ENCODE measurements at places on chromosomes 4 and X. TPM values are rescaled to one million over a fixed set of nuclear protein-coding genes. Genes with fewer than 3 reads are reported as not detected.

DNA sequence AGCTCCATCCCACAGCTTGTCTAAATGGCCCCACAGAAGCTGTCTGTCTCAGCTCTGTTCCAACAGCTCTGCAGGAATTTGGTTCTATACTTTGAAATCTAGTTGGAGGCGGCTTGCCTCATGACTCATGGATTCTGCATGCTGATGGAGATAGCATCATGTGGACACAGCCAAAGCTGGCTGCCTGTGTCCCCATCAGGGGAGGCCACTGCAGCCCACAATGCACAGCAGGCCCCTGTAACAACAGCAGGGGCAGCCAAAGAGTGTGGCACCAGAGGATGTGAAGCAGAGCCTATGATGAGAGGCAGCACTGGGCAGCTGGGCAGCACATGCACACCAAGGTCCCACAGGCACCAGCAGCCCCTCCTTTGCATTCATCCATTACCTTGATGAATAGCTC lies 67.2 kb downstream of the DCAF12L1 start:
- H3K27ac ChIP-seq: no peak overlapping the region
- no peak overlapping the region for H3K4me3 ChIP-seq
- H3K27me3 ChIP-seq: no peaks in the 10 kb centered on the region
- H3K4me1 ChIP-seq: no peaks in the 10 kb centered on the region
- no peaks in the 10 kb centered on the region for H3K36me3 ChIP-seq
- DNase-seq: no peak

- no peak overlapping the region for H3K4me3 ChIP-seq
- no peaks in the 10 kb centered on the region for H3K4me1 ChIP-seq
- no peak overlapping the region for H3K27ac ChIP-seq
- H3K36me3 ChIP-seq: no peaks in the 10 kb centered on the region
Measured at GRCh38 chr4:18513861-18514260, 492.3 kb upstream of the LCORL start.

GRCh38 chr4:106065018-106065417 lies 169.7 kb downstream of the NPNT start:
- no peak overlapping the region for H3K27ac ChIP-seq
- no peak overlapping the region for H3K4me3 ChIP-seq
- DNase-seq: no peak
- no peaks in the 10 kb centered on the region for H3K36me3 ChIP-seq
- H3K4me1 ChIP-seq: no peaks in the 10 kb centered on the region

- H3K27me3 ChIP-seq: peaks cover 11% of the 10 kb centered on the region
- peak; percentile 16 for DNase-seq
- H3K27ac ChIP-seq: no peak overlapping the region
- no peaks in the 10 kb centered on the region for H3K36me3 ChIP-seq
- H3K4me1 ChIP-seq: no peaks in the 10 kb centered on the region
- no peak overlapping the region for H3K4me3 ChIP-seq
Measured at GRCh38 chrX:102832661-102833060, 104.4 kb upstream of the RAB40AL start.

- H3K27ac ChIP-seq: no peak overlapping the region
- DNase-seq: no peak
- H3K4me1 ChIP-seq: no peaks in the 10 kb centered on the region
- H3K36me3 ChIP-seq: no peaks in the 10 kb centered on the region
- no peaks in the 10 kb centered on the region for H3K27me3 ChIP-seq
Measured at GRCh38 chr4:174930895-174931294, 12.7 kb downstream of the ADAM29 start.

DNA sequence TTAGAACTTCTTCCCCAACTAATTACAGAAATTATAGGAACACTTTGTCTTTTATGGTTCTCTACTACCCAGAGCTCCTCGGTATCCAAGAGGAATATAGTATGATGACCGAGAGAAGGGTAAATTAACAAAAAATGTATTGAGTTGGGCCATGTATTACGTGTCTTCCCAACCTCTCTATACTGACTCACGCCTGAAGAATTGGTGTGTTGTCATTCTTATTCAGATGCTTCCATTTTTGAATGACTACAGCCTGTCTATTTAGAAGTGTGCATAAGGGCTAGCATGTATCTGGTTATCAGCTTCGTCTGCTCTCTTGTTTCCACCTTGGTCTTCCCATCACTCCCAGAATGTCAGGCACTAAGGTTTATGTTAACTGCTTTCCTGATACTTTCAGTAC lies 24.5 kb upstream of the SCD5 start:
- no peaks in the 10 kb centered on the region for H3K27me3 ChIP-seq
- no peak overlapping the region for H3K4me3 ChIP-seq
- DNase-seq: no peak

DNA sequence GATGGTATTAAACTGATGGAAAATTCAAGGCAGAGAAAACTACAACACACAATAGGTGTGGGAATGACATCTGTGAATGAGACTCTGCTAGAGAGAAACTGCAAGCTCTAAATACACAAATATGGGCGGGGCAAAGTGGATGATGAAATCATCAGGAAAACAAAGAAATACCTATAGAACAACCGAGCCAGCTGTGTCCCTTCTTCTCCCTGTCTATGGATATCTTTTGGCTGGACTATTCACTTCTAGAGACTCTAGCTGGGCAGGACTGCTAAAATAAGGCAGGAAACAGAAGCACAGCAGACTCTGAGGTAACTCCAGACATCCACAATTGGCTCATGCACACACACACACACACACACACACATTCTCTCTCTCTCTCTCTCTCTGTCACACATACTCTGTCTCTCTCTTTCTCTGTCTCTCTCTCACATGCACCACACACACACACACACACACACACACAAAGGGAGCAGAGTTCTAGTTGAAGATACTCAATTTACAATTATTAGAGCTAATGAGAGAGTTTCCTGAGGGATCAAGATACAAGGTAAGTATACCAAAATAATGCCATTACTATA lies 27.2 kb upstream of the EDNRA start:
- no peaks in the 10 kb centered on the region for H3K4me1 ChIP-seq
- H3K27me3 ChIP-seq: no peaks in the 10 kb centered on the region
- H3K27ac ChIP-seq: no peak overlapping the region

- no peak for DNase-seq
- no peak overlapping the region for H3K27ac ChIP-seq
- no peaks in the 10 kb centered on the region for H3K27me3 ChIP-seq
Measured at GRCh38 chr4:70737409-70737808, 15.6 kb downstream of the RUFY3 start.

DNA sequence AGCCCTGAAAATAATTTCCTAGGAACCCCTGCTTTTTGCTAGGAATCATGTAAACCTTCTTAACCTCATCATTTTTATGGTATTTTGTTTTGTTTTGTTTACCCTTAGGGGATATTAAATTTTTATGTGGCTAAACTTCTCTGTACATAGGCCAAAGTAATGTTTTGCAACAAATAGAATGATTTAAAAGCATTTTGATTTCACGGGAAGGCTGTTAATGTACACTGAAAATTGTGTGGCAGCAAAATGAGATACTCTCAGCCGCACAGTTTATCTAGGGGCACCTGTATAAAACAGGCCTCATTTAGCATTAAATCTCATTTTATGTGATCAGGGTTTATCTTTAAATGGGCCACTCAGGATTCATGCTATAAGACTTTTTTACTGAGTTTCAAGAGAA lies 175.0 kb downstream of the ANTXR2 start:
- H3K4me1 ChIP-seq: no peaks in the 10 kb centered on the region
- no peak overlapping the region for H3K4me3 ChIP-seq
- no peaks in the 10 kb centered on the region for H3K27me3 ChIP-seq
- H3K36me3 ChIP-seq: no peaks in the 10 kb centered on the region
- no peak overlapping the region for H3K27ac ChIP-seq

GRCh38 chr4:176404621-176405020 lies 84.9 kb downstream of the SPCS3 start:
- H3K4me3 ChIP-seq: no peak overlapping the region
- no peak for DNase-seq
- no peaks in the 10 kb centered on the region for H3K36me3 ChIP-seq
- H3K27me3 ChIP-seq: no peaks in the 10 kb centered on the region
- H3K4me1 ChIP-seq: no peaks in the 10 kb centered on the region

- DNase-seq: no peak
- no peaks in the 10 kb centered on the region for H3K27me3 ChIP-seq
- H3K4me3 ChIP-seq: no peak overlapping the region
- peaks cover 45% of the 10 kb centered on the region for H3K4me1 ChIP-seq
Measured at GRCh38 chr4:3299976-3300671, 7.3 kb downstream of the RGS12 start.

DNA sequence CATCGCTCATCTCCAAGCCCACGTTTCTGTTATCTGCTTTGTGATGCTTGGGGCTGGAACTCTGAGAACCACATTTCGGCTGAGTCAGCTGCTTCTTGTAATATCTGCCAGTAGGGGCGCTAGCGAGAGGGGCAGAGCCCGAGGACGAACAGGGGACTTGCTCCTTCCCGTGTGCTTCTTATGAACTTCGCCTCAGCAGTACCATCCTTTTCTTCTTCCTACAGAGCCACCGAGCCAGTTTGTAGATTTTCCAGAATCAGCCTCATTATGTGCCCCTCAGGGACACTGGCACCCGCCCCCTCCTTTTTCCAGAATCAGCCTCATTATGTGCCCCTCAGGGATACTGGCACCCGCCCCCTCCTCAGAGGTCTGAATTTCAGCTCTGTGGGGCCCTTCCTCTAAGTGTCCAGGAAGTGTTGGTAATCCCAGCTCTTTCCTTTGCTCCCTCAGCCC lies 441.7 kb upstream of the RASGEF1B start:
- no peak overlapping the region for H3K27ac ChIP-seq
- no peaks in the 10 kb centered on the region for H3K27me3 ChIP-seq
- DNase-seq: peak; percentile 43
- H3K4me3 ChIP-seq: no peak overlapping the region
- H3K4me1 ChIP-seq: no peaks in the 10 kb centered on the region

- peak overlapping the region; percentile 6 for H3K4me3 ChIP-seq
- DNase-seq: no peak
- H3K4me1 ChIP-seq: peaks cover 16% of the 10 kb centered on the region
- H3K36me3 ChIP-seq: no peaks in the 10 kb centered on the region
- H3K27ac ChIP-seq: no peak overlapping the region
Measured at GRCh38 chr4:1793940-1794808, 1.1 kb downstream of the FGFR3 start.

DNA sequence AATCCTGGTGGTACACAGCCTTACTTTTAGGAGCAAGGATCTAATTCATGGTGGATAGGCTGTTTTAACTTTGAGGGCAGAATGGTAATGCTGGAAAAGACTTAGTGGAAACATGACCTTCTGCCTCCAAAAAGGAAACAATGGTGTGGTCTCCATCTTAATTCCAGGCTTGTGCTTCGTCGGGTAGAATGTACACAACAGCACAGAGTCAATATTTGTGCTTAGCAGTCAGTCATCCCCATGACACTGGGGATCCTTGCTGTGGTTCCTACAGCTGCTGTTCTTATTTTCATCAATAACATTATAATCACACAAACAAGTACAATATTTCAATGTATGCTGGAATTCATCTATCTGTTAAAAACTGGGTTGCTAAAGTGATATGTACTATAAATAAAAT lies 104.4 kb downstream of the HHIP start:
- DNase-seq: no peak
- H3K4me1 ChIP-seq: no peaks in the 10 kb centered on the region
- no peak overlapping the region for H3K4me3 ChIP-seq

DNA sequence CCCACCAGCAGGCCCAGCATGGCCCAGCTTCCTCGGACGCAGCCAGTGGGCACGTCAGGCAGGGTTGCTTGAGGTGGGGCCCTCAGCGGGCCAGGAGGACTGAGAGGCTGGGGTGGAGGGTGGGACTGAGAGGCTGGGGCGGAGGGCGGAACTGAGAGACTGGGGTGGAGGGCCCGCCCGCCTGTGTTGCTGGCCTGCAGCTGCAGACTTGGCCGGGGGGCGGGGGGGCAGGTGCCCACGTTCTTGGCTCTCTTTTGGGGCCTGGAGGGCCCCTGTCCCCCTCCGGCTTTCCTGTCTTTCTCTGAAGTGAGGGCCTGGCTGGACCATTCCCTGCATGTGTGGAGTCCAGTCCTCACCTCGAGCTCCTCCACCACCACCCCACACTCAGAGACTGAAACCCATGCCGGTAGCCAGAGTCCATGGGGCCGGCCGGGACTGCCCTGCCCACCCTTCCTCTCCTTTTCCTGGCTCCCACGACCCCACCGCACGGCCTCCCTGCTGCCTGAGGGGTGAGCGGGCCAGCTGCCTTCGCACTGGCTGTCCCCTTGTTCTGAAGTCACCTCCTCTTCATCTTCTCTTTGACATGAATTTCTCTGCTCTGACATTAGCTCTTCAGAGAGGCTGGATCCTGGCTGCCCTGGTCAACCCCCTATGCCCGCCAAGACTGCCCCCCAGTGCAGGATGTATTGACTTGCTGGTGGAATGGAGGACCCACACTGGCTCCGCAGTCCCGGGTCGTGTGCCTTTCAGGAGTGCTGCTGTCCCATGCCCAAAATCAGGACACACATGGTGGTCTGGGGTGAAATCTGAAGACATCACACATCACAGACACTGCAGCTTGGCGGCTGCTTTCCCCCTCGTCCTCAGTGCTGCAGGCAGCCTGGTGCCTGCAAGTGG lies 10.1 kb upstream of the NKX1-1 start:
- H3K27me3 ChIP-seq: peaks cover 69% of the 10 kb centered on the region
- H3K4me3 ChIP-seq: no peak overlapping the region
- peaks cover 3% of the 10 kb centered on the region for H3K4me1 ChIP-seq
- DNase-seq: no peak
- no peaks in the 10 kb centered on the region for H3K36me3 ChIP-seq

GRCh38 chrX:31523884-31524536 lies 452.2 kb upstream of the FTHL17 start:
- H3K4me1 ChIP-seq: no peaks in the 10 kb centered on the region
- no peak for DNase-seq
- H3K27me3 ChIP-seq: peaks cover 3% of the 10 kb centered on the region

- no peak overlapping the region for H3K27ac ChIP-seq
- no peaks in the 10 kb centered on the region for H3K36me3 ChIP-seq
- no peaks in the 10 kb centered on the region for H3K4me1 ChIP-seq
- no peak overlapping the region for H3K4me3 ChIP-seq
- no peaks in the 10 kb centered on the region for H3K27me3 ChIP-seq
Measured at GRCh38 chr4:155681886-155682285, 15.2 kb downstream of the GUCY1A1 start.

DNA sequence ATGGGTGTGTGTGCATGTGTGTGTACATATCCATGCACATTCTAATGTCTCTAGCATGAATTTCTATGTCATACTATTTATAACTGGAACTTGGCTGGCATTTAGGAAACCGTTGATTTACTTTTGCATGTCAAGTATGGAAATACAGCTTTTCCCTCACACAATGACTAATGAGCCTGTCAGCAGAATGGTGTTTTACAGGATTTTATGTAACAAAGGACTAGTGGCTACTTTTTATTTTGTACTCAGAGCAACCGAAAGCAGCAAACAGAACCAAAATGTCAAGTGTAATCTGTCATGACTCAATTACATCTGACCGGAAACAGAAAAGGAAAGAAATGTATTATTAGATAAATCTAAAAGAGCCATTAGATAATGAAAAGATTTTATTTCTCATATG lies 1911.5 kb upstream of the AGA start:
- no peaks in the 10 kb centered on the region for H3K36me3 ChIP-seq
- H3K27me3 ChIP-seq: no peaks in the 10 kb centered on the region
- no peak overlapping the region for H3K27ac ChIP-seq
- no peak for DNase-seq
- H3K4me3 ChIP-seq: no peak overlapping the region

Gene BTC
- total RNA-seq: 7.1 TPM

Gene ZNF185
- 18.3 TPM for total RNA-seq

Gene PDGFRA
- total RNA-seq: 100 TPM

Gene FGFR3
- 0.89 TPM for total RNA-seq

Gene GAGE12F
- not detected for total RNA-seq

Gene ZNF732
- total RNA-seq: 2.1 TPM

Gene TMEM271
- total RNA-seq: 0.04 TPM

Gene SOWAHD
- total RNA-seq: 0.49 TPM

Gene TMPRSS11A
- not detected for total RNA-seq
